CD4-positive, alpha-beta T cell treated with Interleukin-21 for 1 hour (primary cell): ENCODE measurements at places on chromosomes 3 and 15.

DNA sequence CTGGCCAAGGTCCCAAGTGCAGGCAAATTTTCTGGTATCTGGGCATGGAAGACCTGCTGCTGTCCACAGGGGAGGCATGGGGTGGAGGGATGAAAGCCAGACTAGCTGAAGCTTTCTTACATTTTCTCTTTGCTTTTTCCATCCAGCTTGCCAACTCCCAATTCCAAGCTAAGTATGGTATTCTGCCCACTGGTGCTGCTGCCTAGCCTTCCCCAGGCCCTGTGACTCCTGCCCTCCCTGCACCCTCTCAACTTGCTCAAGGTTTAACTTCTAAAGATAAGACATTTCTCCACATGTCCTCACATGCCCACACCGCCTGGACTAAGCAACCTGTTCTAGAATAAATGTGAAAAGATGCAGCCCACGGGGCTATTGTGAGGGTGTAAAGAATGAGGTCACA is 59.5 kb upstream of the HACD2 start:
- DNase-seq, result no peak

DNA sequence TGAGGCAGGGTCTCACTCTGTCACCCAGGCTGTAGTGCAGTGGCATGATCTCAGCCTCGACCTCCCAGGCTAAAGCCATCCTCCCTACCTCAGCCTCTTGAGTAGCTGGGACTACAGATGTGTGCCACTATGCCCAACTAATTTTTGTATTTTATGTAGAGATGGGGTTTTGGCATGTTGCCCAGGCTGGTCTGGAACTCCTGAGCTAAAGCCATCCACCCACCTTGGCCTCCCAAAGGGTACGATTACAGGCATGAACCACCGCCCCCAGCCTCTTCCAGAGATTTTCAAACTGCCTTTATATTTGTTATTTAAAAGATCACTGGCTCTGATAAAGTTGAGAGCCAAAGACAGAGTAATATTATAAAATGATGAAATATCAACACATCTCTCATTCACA is 37.3 kb downstream of the BSN start:
- DNase-seq, result no peak

DNA sequence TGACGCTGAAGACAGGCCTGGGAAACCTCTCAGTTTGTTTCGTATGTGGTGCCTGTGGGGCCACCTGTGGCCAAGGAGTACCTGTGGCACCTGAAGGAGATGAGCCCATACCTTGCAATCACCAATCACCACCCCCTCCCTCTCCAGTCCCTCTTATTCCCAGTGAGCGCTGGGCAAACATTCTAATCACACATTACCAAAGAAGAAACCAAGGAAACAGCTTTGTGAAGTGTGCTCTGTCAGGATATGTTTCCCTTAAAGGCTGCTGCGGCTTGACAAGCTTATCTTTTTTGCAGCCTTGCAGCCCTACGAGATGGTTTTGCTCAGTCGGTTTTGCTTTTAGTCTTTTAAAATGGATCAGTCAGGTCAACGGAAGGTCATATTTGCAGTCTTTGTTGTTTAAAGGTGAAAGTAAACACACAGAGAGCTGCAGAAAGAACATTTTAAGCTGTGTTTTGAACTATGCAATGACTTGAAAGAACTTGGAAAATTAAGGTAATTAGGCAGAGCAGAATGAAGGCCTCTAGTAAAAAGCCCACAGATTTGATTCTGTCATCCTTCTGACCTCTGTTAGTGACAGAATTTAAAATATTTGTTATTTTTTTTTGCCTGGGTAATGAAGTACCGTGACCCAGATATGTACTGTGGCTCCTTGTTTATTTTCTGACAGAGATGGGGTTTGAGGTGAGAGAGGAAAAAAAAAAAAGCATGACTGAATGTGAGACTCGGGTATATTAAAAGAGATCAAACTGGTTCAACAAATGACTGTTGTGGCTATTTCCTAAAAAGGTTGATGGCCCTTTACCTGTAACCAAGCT is 461.4 kb downstream of the NSUN3 start:
- DNase-seq, result no peak

DNA sequence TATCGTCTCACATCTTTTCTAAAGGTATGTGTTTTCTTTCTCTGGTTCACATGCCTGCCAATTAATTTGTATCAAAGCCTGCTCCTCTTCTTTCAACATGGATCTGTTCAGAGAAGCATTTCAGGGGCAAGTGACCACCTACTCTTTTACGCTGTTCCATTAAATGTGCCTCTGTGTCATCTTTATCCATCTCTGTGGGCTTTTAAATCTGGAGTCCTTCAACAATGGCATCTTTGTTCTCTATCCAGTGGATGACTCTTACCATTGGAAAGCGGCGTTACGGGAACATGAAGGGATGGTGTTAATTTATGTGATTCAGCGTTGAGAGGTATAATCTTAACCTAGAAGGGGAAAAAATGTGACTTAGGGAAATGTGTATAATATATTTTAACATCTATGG is 92.7 kb upstream of the CFAP20DC start:
- DNase-seq, result no peak

GRCh38 chr15:67512933-67513714 is 7.8 kb upstream of the C15orf61 start:
- DNase-seq, result no peak

DNA sequence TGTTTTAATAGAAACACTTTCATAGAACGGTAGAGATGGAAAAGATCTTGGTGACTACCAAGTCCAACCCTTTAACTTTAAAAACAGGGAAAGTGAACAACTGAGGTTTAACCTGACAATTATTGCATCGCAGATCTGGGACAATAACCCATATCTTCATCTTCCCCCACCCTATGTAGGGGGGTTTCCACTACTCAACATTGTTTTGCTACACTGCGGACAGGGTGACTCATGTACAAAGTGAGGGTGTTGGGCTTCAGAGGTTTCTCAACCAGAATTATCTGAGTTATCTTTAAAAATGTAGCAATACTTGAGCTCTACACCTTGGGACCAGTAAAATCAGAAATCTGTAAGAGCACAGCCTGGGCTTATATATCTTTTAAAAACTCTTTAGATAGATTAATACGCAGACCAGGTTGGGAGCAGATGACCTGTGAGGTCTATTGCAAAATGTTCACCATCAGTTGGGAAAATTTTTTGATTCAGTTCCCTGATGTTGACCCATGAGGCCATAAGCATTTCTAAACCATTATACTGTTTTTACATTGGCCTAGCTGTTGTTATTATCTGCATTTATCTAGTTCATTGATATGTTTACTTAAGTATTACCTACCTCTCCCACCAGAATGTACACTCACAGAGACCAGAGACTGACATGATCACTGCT is 103.6 kb upstream of the ICE2 start:
- DNase-seq, result peak; percentile 84

- no peak for DNase-seq
Measured at GRCh38 chr3:15823092-15823491, 25.3 kb upstream of the ANKRD28 start.

- DNase-seq, result no peak
Measured at GRCh38 chr15:76439542-76439941, 103.0 kb downstream of the ISL2 start.

DNA sequence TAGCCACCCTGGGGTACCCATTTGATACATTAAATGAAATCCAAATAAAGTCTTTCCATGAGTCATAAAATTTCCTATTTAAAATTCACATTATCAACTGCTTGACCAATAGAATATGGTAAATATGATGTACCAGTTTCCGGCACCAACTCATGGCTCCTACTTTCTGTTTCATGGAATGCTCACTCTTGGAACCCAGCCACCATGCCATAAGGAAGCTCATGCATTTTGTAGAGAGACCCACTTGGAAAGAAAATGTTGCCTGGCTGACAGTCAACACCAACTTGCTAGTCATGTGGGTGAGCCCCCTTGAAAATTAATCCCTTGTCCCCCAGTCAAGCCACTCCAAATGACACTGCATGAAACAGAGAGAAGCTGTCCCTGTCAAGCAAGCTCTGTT is 57.2 kb downstream of the WWTR1 start:
- no peak for DNase-seq

- DNase-seq, result no peak
Measured at GRCh38 chr3:130658678-130659077, 88.0 kb downstream of the PIK3R4 start.

DNA sequence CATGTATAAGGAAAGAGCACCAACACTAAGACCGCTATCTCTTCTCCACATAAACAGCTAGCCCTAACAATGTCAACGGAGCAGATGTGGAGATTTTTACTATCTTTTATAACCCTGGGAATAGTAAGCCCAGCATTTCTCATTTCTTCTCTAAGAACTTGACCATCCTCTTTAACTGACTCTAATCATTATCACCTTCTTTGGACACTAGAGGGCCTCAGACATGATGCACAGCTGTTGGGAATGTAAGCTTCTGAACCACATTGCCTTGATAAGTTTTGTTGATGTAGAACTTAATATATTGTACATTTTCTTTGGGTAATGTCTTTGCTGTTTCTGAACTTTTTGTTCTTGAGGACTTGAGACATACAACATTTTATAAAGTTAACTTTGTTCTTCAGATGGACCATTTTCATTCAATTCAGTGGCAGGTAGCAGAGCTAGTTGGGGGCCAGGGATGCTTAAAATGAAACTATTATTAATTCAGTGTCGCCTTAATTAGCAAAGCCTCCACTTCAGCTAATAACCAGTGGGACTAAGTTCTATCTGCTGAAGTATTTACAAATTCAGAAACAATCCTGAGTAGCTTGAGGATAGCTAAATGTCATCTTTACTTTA is 9.6 kb upstream of the TAGLN3 start:
- peak; percentile 49 for DNase-seq

- DNase-seq, result no peak
Measured at GRCh38 chr3:27354161-27354560, 15.0 kb downstream of the NEK10 start.

DNA sequence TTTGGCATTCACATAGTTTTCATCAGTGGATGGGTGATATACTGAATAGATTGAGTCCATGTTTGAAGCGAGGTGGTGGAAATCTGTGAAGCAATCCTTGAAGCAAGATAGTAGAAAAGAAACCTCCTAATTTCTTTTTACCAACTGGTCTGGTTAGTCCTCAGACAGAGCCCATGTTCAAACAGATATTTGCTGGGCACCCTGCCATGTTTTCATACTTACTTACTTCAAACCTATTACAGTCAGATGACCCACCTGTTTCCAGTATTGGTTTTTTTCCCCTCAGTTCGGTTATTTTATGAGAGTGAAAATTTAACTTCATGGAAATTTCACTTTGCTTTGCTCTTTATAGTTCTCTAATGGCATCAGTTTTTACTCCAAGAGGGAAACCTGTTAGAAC is 23.7 kb downstream of the EXOSC7 start:
- DNase-seq, result no peak
